ENCODE measurements at places on chromosomes 13 and 19.

DNA sequence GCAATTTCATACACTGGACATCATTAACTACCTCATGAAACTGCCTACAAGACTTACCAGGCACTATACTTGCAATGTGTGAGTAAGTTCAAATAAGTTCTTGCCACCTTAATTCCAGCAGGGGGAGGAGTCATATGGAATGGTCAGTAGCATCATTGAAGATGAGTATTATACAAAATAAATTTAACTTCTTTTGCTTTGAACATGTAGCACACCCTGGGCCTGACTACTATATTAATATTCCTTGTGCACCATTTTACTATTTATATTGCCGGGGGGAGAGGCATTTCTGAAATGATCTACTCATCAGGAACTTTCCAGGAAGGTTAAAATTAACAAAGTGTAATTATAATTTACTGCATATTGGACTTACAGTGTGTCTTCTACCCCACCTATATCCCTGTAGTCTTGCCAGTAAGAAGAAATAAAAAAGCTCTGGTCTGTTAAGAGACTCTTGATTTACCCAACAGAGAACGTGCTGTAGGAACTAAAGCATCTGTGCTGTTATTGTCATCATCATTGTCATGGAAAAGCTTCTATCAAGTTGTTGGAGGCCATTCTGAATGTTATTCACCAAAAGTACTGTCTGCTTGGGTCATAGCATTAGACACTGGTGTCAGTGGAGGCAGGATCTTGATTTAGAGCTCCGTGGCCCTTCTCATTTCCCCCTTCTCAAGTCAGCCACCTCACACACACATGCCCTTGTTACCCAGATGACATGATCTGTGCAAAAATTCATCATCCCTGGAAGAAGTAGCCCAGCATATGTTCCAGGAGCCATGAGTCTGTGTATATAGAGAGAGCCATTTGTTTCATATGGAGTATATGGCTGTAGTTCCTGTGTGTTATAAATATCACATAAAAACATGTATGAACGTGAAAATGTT, 147.1 kb downstream of the MTUS2 start:
- DNase-seq: no peak

DNA sequence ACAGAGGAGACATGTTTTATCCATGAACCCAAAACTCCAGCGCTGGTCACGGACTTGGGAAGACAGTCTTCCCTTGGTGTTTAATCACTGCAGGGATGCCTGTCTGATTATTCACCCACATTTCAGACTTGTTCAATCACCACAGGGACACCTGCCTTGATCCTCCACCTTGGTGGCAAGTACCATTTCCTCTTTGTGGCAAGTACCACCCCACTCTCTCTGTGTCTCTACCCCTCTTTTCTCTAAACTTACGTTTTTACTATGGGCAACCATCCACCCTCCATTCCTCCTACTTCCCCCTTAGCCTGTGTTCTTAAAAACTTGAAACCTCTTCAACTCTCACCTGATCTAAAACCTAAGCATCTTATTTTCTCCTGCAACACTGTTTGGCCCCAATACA, 16.8 kb downstream of the ZNF83 start:
- DNase-seq: peak; percentile 50

DNA sequence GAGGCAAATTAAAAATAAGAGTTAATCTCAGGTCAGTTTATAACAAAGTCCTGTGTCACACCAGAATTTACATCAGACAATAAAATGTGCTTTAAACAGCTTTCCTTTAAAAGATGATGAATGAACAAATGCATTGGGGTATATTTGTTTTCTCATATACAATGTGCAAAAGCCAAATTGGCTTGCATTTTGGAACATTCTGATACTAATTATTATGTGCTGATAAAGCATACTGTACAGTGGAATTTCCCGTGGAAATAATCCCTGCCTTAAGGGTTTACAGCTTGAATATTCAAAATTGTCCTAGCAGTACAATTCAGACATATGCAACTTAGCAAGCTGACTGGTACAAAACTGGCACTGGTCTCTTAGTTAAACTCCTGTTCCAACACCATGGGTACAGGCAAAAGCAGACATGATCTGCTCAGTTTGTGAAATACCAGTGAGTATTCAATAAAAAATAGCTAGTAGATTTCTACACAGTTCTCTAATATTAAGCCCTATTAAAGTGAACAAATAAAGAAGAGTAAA, 373.4 kb downstream of the SLITRK1 start:
- DNase-seq: no peak

DNA sequence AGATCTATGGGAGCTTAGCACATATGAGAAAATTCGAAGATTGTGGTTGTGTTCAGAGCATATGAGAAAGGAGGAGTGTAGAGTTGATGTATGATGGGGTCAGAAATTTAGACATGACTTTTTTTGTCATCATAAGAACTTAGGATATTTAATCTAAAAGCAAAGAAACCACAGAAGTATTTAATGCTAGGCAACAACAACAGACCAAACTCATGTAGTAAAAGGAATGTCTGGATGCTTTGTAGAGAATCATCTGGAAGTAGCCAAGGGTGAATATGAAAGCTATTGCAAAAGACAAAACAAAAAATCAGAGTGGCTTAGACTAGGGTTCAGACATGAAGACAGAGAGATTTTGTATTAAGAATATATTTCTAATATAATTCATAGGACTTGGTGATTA, 190.3 kb downstream of the SLITRK1 start:
- DNase-seq: no peak

- DNase-seq: peak; percentile 30
Measured at GRCh38 chr19:4803736-4804695, 12.5 kb downstream of the FEM1A start.

GRCh38 chr13:51584731-51585672, 740 bp downstream of the WDFY2 start:
- DNase-seq: peak; percentile 72

DNA sequence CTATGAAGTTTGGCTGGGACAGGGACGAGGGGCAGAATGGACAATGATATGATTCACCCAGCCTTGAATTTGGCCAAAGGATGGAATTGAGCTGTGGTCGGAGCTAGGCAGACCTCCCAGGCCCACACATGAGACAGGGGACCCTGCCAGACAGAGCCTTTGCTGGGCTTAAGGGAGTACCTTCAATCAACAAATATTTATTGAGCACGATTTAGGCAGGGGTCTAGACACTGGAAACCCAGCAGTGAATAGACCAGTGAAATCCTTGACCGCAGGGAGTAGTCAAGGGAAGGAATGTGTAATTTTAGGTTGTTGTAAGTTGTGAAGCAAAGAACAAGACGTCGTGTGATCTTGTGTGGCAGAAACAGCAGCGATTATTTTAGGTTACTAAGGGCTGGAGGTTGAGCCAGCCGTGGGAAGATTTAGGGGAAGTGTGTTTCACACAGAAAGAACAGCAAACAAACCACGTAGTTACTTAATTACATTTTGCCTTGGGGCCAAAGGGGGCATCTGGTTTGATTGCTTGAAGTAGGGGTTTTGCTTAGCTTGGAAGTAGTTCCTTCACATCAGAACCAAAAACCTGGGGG, 16.9 kb upstream of the AP1M2 start:
- no peak for DNase-seq

- no peak for DNase-seq
Measured at GRCh38 chr19:18898607-18899408, 2.9 kb upstream of the CERS1 start.
